Ovary (tissue), 10 donors: ENCODE measurements at places on chromosomes 3 and 15. TPM values are rescaled to one million over a fixed set of nuclear protein-coding genes. Genes with fewer than 3 reads are reported as not detected.
A peak's percentile ranks its signal among the peaks of the same experiment; 100 is the strongest.

GRCh38 chr15:73282567-73283365 lies 86.0 kb downstream of the HCN4 start:
- no peak for DNase-seq

DNA sequence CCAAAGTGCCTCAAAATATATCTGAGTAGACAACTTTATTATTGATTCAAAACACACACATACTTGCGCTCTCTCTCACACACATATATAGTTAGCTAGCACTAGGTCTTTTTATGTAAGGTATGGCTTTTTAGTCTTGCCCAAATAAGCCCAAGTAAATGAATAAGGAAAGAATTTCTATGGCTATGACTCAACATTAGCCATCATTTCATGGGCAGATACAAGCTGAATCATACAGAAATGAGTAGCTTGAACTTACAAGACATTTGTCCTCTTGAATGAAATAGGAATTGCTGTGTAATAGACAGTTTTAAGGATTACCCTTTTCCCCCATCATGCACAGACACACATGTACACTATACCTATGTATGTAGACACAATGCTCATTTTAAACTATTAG lies 4.9 kb downstream of the CADPS start:
- no peak for DNase-seq

GRCh38 chr3:38022301-38022700 lies 7.1 kb downstream of the PLCD1 start:
- no peak for DNase-seq

- DNase-seq = no peak
Measured at GRCh38 chr3:29889215-29889614, 608.3 kb downstream of the RBMS3 start.

DNA sequence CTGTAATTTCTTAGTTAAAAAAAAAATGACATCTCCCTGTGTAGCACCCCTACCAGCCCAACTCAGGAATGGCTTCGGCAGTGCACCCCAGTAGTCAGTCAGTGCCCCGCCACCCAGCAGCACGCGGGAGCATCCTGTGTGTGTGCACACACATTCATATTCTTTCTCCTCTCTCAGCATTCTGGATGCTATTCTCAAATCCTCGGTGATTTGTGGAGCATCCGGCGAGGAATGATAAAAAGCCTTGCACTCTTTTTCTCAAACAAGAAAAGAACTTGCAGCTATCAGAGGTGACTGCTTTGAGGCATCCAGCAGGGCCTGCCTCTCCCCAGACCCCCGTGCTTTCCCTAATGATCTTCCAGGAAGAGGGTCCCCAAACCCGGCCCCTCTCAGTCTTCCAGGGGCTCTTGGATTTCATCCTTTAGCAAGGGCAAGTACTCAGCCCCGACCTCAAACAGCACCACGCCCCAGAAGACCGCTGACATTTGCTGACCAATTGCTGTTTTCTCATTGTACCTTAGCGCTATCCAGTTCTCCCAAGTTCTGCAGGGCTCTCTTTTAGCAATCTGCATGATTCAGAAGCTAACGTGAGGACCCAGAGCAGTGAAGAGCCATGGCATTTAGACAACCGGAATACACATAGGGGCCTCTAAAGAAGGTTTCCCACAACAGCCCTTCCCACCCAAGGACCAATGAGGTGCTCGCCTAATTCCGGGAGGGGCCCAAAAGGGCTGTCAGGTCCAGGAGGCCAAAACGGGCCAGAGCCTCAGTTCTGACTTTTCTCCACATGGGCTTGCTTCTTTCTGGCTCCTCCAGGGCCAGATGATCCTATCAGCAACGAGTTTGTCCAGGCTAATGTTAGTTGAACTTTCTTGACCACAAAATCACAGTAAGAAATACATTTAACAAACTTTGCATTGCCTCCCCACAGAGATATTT lies 72.2 kb downstream of the FAM174B start:
- DNase-seq = no peak

DNA sequence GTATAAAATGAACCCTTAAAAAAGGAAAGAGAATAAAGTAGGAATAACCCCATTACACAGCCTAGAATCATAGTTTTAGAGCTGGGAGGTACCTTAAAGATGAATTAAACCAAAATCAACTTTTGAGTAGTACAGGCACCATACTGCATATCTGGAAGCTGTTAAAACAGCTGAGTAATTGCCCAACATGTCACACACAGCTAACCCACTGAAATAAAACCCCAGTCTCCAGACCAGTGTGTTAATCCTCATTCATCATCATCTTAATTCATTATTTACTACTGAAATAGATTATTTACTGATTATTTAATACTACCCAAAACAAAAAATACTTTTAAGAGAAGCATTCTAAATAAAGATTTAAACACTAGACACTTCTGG lies 52.8 kb downstream of the GPR160 start:
- no peak for DNase-seq

DNA sequence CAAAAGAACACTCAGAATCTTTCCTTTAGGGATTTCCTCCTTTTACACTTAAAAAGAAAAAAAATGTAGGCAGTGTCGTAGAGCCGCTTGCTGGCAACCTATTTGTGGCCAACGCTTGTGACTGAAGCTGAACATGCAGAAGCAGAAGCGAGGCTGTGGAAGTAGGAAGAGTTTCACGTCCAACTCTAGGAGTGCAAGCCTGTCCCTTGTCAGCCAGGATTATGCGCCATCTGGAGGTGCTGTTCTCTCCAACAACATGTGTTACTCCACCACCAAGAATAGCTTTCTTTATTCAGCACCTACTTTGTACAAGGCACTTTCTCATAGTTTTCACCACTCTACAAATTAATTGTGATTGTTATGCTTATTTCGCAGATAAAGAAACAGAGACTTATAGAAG lies 223.2 kb upstream of the LMCD1 start:
- no peak for DNase-seq

- no peak for DNase-seq
Measured at GRCh38 chr3:94082391-94082937, 19.6 kb downstream of the NSUN3 start.

DNA sequence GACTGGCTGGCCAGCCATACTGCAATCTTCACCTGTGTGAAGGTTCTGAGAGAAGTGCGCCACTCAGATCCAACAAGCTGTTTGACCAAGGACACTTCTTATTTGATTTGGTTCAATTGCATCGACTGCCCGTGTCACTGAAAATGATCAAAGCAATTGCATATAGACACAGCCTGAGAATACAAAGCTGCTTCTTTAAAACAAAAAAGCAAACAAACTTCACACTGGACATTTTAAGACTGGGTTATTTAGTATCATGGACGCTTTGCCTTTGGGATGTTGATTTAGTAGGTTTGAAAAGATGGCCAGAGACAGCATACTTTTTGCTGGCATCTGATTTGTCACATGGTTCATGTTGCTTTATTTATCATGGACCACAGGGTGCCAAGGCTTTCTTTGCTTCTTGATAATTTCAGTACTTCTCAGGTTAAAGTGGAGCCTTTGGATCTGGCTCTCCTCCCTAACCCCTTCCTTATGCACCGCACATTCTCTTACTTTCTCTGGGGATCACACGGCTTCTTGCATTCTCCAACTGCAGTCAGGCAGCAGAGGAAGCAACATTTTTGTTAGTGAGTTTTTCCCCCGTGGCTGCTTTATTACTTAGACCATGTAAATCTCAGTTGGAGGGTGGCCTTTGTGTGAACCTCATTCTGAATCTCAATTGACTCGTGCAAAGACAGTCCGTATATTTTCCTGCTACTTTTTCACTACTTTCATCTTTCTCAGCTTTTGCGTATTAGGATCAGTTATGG lies 151.0 kb downstream of the CD47 start:
- DNase-seq = no peak

DNA sequence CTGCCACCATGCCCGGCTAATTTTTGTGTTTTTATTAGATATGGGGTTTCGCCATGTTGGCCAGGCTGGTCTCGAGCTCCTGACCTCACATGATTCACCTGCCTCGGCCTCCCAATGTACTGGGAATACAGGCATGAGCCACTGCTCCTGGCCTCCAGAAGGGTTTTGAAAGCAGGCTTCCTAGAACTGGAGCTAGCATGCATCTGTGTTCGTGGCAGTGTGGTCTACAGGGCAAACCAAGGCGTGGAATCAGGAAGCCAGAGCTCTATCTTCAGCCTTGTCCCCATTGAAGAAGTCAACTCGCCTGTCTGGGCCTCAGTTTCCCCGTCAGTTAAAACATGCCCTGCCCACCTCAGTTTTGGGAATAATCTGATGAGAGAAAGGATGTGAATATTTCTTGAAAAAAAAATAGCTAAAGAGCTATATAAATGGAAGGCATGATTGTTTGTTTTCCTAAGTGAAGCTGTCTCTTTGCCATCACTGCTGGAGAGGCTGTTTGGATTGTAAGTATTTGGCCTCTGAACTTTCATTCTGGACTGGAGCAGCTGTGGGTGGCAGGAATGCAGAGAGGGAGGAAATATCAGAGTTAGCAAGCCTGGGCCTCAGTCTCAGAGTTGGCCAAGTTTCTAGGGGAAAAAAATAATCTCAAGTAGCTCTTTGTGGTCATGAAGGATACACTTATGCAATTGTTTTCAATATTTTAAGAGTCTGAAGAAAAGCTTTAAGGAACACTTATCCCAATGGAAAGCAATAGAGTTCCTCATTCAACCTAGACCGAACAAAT lies 36.5 kb upstream of the UACA start:
- DNase-seq = peak; percentile 45

DNA sequence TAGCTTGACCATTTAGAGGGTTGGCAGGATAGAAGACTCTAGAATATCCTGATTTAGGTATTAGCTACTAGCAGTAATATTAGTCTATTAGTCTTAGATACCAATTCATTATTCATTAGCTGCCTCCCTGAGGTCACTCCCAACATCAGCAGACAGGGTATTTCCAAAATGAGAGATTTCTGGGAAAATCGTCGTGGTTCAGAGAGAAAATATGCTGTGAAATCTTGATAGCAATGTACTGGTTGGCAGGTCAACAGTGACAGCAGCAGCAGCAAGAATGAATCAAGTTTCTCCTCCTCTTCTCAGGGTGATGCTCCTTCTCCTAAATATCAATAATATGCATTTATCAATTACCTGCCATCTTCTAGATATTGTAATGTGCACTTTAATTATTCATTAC lies 41.3 kb upstream of the ROBO1 start:
- DNase-seq = no peak

- DNase-seq = no peak
Measured at GRCh38 chr15:72227192-72227586, 3.8 kb downstream of the PKM start.

DNA sequence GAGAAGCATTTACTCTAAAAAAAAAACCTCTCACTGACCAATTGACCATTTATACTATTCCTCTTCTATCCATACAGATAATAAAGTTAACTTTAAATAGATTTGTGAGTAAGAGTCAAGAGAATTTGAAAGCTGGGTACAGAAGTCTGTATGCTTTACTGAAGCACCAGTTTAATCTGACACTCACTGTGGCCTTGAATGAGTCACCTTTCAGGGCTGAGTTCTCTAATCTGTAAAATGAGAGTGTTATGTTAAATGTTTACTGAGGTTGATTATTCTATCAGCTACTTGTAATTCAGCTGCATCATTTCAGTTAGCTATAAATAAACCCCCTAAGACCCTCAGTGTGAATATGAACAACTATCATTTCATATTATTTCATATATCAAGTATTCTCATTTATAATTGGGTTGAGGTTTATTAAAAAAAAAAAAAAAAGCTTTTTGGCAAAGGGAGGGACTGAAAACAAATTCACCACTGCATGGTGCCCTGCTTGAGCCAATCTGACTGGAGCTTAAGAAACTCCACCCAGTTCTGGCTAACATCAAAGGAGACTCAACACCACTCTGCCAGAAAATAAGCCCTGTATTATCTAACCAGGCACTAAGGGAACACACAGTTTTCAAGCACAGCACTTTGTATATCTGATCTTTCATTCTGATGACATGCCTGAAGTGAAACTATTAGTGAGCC lies 2.8 kb downstream of the MAP4 start:
- peak; percentile 41 for DNase-seq

GRCh38 chr3:136844724-136845123 lies 17.3 kb upstream of the NCK1 start:
- DNase-seq = no peak

- no peak for DNase-seq
Measured at GRCh38 chr3:136840252-136840651, 21.3 kb downstream of the SLC35G2 start.

GRCh38 chr3:65905771-65906170 lies 132.9 kb downstream of the MAGI1 start:
- DNase-seq = no peak

DNA sequence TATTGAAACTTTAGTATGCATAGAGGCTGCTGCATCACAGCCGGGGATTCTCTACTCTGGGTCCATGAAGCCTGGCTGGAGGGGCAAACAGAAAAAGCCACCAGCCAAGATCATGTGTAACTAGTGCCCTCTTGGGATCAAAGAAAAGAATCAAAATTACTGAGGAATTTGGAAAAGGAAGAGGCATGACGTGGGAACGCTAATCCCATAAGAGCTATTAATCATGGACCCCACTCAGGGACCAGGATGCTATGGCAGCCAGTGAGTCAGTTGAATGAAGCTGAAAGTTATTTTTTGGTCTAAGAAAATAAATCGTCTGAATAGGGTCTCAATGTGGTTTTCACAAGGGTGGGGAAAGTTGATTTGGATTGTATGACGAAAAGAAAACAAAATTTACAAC lies 1165.1 kb downstream of the ROBO2 start:
- peak; percentile 14 for DNase-seq

DNA sequence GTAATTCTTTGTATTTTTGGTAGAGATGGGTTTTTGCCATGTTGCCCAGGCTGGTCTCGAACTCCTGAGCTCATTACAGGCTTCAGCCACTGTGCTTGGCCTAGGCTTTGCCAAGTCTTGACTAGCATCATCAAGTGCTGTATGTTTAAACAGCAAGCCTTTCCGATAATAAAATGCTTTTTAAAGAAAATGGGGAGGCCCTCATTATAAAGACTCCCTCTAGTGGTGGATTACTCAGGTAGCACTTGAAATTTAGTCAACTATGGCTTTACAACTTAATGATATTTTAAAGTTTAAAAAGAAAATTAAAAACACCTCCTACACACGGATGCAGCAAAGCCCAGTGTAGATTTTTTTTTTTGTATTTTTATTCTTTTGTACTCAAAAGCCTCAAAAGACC lies 213.6 kb downstream of the GAP43 start:
- no peak for DNase-seq

DNA sequence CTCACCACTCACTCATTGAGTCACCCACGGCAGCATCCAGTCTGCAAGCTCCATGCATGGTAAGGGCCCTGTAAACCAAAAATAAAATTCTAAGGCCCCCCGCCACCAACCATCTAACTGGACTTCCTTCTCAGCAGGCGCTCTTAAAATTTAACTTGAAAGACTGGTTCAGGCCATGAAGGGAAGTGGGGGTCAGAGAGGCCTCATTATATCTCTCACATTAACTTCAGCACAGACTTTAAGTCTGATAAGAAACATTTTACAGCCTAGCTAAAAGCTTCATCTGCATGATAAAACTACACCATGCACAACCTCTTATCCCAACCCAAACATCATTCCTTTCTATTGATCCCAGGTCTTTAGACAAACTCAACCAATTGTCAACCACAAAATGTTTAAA lies 38.5 kb downstream of the FBLN2 start:
- DNase-seq = no peak

Gene TMOD2
- total RNA-seq = 13.9 TPM

Gene USP50
- total RNA-seq = not detected

Gene MORC1
- total RNA-seq = 0.12 TPM

Gene CKMT1A
- total RNA-seq = 0.40 TPM

Gene WDR93
- 0.45 TPM for total RNA-seq

Gene EFCAB12
- total RNA-seq = 1.7 TPM

Gene C3orf20
- not detected for total RNA-seq

Gene VPS39
- 45.8 TPM for total RNA-seq

Gene LARP6
- total RNA-seq = 22.9 TPM

Gene PIGZ
- total RNA-seq = 2.4 TPM

Gene SPINK8
- not detected for total RNA-seq

Gene UCN2
- 0.20 TPM for total RNA-seq

Gene MFGE8
- 212 TPM for total RNA-seq

Gene AADACL2
- not detected for total RNA-seq

Gene ATP13A5
- total RNA-seq = not detected

Gene SLC15A2
- total RNA-seq = 9.4 TPM
